Body of pancreas (tissue), 4 donors: ENCODE measurements at places on chromosomes 6 and 20. TPM values are rescaled to one million over a fixed set of nuclear protein-coding genes. Genes with fewer than 3 reads are reported as not detected.

DNA sequence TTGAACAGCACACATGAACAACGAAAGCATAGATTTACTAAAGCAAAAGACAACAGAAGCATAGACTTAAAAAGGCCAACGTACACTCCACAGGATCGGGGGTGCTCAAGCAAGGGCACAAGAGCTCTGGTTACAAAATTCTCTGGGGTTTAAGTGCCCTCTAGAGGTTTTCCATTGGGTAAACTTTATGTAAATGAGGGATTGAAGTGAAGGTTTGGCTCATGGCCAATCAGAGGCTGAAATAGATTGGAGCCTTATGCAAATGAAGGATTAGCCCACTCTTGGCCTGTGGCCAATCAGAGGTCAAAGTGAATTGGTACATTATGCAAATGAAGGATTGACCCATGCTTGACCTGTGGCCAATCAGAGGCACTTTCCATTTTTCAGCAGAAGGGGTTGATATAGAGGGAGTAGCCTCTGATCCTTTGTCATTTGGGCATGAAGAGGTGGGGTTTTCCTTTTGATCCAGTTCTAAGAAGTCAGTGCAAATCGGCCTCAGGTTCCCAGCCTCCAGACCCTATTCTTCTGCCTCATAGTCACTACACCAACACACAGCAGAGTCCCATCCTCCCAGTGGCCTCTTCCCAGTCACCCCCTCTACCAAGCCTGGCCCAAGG is 244.9 kb downstream of the THBS2 start:
- no peak for DNase-seq

Gene C6orf132
- total RNA-seq, result 26.0 TPM

GRCh38 chr6:68719761-68720160 is 84.7 kb downstream of the ADGRB3 start:
- DNase-seq, result no peak

Gene C6orf15
- not detected for total RNA-seq

GRCh38 chr6:161369339-161369738 is 95.5 kb upstream of the AGPAT4 start:
- no peak for DNase-seq

DNA sequence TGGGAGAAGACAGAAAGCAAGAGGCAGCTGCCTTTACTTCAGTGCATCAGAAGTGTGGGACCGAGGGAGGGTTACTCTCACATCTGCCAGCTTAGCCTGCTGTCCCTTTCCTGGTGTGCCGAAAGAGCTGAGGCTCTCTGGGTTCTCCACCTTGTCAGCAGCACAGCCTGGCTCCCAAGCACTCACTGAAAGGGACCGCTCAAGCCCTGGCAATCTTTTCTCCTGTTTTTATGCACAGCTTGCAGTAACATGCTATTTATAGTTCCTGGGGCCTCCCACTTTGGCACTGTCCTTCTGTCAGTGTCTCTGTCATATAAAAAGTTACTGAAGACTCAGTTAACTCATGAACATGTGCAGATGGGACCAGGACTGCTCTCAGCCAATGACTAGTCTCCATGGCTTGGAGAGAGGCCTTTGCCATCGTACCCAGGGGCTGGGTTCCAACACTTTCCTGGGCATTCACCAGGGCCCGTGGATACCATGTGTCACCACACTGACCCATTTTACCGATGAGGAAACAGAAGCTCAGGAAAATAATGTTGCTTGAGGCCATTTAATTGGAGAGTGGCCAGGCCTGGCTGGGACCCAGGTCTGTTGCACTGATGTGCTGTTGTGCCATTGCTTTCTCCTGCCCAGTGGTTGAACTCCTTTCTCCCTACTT is 46.2 kb downstream of the PANK2 start:
- DNase-seq, result no peak

DNA sequence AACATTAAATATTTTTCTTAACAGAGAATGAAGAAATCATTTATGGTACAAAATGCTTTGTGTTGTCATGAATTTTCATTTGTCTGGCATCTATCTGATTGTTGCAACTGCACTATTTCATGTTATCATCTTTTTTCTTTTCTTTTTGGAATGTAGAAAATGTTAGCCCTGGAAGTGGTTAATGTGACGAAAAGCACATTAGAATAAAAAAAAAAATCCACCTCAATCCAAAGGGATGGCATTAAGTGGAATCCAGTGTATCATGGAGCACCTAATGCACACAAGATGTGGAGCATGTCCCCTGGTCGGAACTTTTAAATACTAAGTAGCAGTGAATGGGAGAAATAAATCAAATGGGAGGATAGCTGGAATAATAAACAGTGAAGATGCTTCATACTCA is 172.9 kb upstream of the MCHR2 start:
- DNase-seq, result no peak

Gene ANKRD66
- not detected for total RNA-seq

- DNase-seq, result no peak
These were observed 187.4 kb downstream of the KIF16B start for GRCh38 chr20:16385891-16386290.

Gene FLOT1
- total RNA-seq, result 70.0 TPM

DNA sequence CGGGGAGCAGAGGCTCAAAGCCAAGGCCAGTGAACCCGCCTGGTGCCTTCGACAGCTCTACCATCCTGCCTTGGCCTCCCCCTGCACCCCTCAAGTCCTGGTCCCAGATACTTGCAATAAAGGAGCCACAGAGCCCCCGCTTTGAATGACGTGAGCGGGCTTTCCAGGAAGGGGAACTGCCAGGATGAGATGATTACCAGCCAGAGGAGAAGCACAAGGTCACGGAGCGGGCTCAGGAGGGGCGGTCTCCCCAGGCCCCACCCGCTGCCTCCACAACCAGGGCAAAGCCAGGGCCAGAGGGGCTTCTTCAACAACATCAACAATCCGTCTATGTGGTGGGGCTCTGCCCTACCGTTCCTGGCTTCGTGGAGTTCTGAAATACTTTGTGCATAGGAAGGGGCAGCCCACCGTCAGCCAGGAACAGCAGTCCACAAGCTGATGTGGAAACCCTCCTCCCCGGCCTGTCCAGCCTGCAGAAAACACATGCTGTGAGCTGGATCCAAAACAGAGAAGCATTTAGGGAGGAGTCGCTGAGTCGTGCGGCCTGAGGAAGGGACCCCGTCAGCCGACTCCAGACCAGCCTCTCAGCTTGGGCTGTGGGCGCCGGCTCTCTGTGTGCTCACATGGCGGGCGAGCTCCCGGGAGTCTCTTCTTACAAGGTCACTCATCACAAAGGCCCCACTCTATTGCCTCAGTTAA is 392.5 kb downstream of the CDH4 start:
- DNase-seq, result no peak

DNA sequence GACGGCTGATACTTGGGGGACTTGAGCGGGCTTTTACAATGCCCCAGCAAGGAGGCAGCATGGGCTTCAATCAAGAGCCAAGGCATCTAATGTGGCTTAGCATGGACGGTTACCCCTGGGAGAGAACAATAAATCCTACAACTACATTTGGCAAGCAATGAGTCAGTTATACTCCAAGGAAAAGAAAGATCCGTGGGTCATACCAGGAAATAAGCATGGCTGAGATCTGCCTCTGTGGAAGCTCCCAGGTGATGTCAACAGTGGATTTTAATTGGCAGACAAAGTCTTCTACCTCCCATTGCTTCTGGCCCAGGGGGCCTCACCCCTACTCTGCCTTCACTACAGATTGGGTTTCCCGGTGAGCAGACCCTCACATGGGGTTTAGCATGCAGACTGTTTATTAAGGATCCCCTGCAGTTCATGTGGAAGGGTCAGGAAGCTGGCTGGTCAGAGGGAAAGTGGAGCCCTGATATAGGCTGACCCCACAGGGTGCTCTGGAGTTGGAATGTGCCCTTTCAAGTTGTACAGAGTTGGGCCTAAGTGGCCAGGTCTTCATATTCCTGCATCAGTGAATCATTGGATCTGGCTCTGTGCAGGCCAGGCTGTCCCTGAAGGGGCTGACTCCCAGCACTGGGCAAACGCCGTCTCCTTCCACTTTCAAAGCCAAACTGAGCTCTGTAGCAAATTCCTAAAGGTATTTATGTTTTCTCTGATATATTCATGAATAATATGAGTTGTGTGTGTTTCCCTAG is 91.3 kb upstream of the GGTLC1 start:
- DNase-seq, result no peak

Gene LZTS3
- 72.2 TPM for total RNA-seq

DNA sequence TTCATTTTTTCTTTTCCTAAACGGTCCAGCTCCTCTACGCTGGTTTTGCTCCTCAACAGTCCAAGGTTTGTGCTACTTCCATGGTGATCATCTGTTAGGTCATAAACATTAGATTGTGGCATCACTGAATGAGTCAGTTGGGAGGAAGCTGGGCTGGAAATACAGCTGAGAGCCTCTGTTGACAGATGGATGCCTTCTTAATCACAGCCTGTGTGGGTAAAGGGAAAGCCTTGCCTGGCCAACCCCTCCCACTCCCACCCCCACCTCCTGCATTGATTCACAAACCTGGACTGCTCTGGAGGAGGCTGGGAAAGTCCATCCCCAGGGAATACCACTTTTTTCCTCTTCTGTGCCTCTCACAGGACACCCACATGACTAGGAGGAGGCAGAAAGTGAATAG is 180.6 kb upstream of the CCN2 start:
- peak; percentile 38 for DNase-seq

Gene BAG2
- 2.3 TPM for total RNA-seq

GRCh38 chr20:36353740-36354139 is 47.6 kb downstream of the DLGAP4 start:
- no peak for DNase-seq

DNA sequence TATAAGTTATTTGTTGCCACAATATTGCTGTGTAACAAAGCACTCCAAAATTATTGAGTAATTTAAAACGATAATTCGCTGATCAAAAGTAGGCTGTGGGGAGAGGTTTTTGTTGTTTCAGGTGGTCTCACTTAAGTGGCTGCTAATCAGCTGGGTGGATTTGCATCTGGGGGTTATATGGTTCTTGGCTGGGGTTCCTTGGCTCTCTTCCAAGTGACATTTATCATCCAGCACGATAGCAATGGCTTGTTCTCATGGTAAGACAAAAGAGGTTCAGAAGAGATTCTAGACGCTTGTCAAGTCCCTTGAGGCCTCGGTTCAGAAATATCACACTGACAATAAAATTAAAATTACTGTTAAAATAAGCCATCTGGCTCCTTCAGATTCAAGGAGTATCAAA is 1648.8 kb downstream of the GRIK2 start:
- no peak for DNase-seq

DNA sequence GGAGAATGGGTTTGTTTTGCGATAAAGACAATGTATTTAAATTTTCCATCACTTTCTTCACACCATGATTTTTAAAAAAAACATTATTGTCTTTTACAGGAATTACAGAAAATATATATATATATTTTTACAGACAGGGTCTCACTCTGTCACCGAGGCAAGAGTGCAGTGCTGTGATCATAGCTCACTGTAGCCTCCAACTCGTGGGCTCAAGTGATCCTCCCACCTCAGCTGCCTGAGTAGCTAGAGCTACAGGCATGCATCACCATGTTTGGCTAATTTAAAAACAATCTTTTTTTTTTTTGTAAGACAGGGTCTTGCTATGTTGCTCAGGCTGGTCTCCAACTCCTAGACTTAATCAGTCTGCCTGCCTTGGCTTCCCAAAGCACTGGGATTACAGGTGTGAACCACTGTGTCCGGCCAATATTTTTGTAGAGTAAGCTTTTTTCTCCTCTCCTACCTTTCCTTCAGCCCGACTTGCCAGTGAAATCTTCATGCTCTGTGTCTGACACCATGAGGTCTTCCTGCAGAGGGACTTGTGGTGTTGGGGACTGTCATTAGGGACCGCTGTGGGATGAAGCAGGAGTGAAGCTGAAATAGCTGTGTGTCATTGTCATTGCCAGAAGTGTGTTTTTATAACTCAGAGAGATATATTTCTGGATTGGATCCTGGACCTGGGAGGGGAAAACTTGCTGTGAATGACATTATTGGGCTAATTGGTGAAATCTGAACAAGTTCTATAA is 13.2 kb downstream of the DSP start:
- DNase-seq, result no peak

DNA sequence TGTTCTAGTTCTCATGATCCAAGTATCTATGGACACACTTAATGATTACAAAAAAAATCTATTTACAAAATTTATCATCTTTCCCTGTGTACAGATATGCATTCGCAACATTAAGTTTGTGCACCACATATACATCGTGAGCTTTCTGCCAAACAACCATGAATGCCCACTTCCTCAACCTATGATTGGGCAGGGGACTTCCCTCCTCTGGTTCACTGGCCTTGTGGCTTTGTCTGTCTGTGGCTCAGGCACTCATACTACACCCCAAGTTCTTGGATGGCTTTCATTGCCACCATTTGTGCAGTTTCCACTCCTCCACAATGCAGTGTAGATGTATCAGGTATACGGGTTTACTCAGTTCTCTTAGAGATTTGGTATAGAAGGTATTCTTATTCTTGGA is 74.9 kb downstream of the HS3ST5 start:
- DNase-seq, result no peak

Gene TDRD6
- total RNA-seq, result 0.66 TPM

Gene ADGRF1
- not detected for total RNA-seq

Gene TRIM10
- not detected for total RNA-seq

GRCh38 chr20:48847498-48848205 is 19.9 kb upstream of the PREX1 start:
- DNase-seq, result no peak

- no peak for DNase-seq
These were observed 2.6 kb upstream of the LIN28B start for GRCh38 chr6:104954190-104954797.

- DNase-seq, result no peak
These were observed 236.8 kb upstream of the FKBP1C start for GRCh38 chr6:62974452-62974851.

DNA sequence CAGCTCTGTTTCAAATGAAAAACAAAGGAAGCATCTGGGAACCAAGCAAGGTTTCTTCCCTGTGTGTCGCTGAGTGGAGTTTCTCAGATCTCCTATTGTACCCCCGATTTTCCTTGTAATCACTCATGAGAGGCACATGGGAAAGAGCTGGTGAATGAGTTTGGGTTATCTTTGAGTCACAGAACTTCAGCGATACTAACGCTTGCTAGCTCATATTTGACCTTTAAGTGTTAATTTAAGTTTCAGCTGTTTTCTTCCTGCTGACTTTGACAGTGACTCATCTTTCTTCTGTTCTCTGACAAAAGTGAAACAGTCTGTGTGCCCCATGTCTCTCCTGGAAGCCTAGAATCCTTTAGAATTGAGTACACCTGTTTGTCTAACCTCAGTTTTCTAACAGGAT is 261.1 kb upstream of the RGS17 start:
- no peak for DNase-seq

- DNase-seq, result no peak
These were observed at the start of gene RSPO3 for GRCh38 chr6:127118298-127119101. RSPO3 (plus strand) TSS chr6:127118671; CDS start chr6:127119193, 522 bp downstream.

GRCh38 chr20:14051454-14051853 is 56.1 kb downstream of the MACROD2 start:
- no peak for DNase-seq

DNA sequence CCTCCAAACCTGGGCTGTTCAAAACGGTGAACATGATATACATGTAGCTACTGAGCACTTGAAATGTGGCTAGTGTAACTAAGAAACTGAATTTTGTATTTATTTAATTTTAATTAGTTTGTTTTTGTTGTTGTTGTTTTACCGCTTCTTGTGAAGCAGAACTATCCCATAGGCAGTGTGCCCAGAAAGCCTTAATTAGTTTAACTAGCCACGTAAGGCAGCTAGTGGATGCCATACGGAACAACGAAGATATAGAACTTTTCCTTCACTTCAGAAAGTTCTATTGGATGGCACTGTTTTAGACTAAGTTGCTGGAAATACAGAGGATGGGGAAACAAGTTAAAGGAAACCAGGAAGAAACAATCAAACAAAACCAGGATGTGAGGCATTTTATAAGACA is 70.6 kb downstream of the NUDT3 start:
- DNase-seq, result no peak

- DNase-seq, result no peak
These were observed 183.3 kb upstream of the PDE10A start for GRCh38 chr6:165846123-165846966.
